B cell (primary cell): ENCODE measurements at places on chromosomes 13 and 19. TPM values are rescaled to one million over a fixed set of nuclear protein-coding genes. Genes with fewer than 3 reads are reported as not detected.

DNA sequence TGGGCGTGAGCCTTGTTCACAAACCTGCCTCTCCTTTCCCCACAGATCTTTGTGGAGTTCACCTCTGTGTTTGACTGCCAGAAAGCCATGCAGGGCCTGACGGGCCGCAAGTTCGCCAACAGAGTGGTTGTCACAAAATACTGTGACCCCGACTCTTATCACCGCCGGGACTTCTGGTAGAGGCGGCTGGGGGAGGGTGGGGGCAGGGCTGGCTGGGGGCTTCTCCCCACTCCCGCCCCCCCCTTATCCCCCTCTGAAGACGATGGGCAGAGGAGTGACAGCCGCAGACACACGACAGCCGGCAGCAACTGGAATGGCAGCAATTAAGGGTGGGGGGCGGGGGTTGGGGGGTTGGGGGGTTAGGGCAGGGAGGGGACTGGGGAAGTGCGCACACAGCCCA lies 1.1 kb upstream of the EPN1 start:
- no peak overlapping the region for H3K4me3 ChIP-seq
- no peaks in the 10 kb centered on the region for H3K27me3 ChIP-seq
- no peaks in the 10 kb centered on the region for H3K36me3 ChIP-seq
- H3K4me1 ChIP-seq, result peaks cover 32% of the 10 kb centered on the region
- peak overlapping the region; percentile 76 for H3K27ac ChIP-seq
- no peak for DNase-seq

GRCh38 chr19:52679598-52679997 lies 41.4 kb upstream of the ZNF83 start:
- H3K27ac ChIP-seq, result no peak overlapping the region
- H3K4me1 ChIP-seq, result no peaks in the 10 kb centered on the region
- no peaks in the 10 kb centered on the region for H3K27me3 ChIP-seq
- H3K4me3 ChIP-seq, result no peak overlapping the region

DNA sequence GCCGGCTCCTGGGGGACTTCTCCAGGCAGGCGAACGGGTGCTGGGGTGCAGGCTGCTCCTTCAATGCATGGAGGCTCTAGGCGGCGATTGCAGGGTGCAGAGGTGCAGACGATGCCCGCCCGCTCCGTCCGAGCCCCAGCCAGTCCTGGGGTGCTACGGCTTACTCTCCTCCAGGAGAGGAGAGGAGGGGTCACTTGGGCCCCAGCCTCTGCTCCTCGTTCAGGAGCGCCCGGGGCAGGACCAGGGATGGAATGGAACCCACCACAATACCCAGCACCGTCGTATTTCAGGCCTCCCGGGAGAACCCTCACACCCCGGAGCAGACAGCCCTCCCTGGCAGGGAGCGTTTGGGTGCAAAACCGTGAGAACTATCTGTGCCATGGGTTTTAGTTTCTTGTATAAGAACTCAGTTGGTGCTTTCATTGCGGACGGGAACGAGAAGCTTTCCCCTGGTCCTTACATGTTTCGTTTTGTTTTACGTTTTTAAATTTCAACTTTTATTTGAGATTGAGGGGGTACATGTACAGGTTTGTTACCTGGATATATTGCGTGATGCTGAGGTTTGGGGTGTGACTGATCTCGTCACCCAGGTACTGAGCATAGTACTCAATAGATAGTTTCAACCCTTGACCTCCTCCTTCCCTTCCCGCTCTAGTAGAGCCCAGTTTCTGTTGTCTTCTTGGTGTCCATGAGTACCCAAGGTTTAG lies 46.8 kb downstream of the ARHGEF18 start:
- H3K4me1 ChIP-seq, result peaks cover 44% of the 10 kb centered on the region
- peaks cover 3% of the 10 kb centered on the region for H3K36me3 ChIP-seq
- DNase-seq, result no peak
- peak overlapping the region; percentile 64 for H3K4me3 ChIP-seq
- H3K27me3 ChIP-seq, result no peaks in the 10 kb centered on the region
- peak overlapping the region; percentile 13 for H3K27ac ChIP-seq

GRCh38 chr19:18220632-18221275 lies 5.5 kb downstream of the PDE4C start:
- H3K4me1 ChIP-seq, result peaks cover 19% of the 10 kb centered on the region

DNA sequence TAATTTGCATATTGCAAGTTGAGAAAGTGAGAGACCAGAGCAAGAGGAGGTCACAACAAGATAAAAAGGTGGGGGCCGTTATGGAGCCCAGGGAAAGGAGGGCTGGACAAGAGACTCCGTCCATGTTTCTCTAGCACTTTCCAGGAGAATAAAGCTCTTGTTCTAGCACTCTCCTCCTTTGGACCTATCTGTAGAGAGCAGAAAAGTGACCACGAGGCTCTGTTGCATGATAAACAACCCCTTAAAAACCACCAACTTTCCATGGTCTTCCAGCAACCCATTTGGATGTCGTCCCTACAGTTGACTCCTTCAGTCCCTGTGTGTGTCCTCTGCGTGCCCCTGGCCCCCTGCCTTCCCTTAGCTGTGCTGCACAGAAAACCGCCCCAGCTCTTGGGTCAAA lies 4.1 kb upstream of the ARL11 start:
- H3K36me3 ChIP-seq, result no peaks in the 10 kb centered on the region
- H3K27ac ChIP-seq, result no peak overlapping the region
- DNase-seq, result no peak

DNA sequence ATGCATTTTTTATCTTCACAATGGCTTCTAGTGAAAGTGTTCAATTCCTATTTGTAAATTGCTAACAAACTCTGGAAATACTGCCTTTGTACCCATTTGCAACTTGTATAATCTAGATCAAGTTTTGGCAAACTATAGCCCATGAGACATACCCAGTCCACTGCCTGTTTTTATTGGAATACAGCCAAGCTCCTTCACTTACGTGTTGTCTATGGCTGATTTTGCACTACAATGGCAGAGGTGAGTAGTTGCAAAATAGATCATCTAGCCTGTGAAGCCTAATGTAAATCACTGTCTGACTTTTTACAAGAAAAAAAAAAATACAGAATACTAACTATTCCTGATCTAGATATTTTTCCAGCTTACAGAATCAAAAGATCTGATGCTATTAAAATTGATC lies 37.1 kb downstream of the DZIP1 start:
- no peaks in the 10 kb centered on the region for H3K4me1 ChIP-seq
- DNase-seq, result no peak
- H3K36me3 ChIP-seq, result no peaks in the 10 kb centered on the region
- H3K27me3 ChIP-seq, result no peaks in the 10 kb centered on the region
- H3K27ac ChIP-seq, result no peak overlapping the region

DNA sequence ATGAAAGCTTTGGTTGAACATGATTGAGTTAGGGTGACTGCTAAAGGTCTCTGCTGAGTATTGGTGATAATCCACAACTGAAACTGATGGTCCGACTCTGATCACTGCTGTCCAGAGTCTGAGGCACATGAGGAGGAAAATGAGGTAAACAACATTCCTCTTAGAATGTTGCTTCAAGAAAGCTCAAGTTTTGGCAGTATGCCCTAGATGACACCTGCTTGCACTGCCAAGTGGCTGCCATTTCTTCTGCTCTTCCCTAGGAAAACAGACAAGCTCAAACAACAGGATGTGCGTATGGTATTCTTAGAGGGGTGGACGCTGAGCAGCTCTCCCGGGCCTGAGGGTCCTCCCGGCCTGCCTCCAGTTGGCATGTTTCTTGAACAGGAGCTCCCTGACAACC lies 15.2 kb upstream of the MTIF3 start:
- DNase-seq, result no peak
- H3K4me3 ChIP-seq, result no peak overlapping the region
- H3K4me1 ChIP-seq, result peaks cover 6% of the 10 kb centered on the region
- H3K27me3 ChIP-seq, result no peaks in the 10 kb centered on the region

DNA sequence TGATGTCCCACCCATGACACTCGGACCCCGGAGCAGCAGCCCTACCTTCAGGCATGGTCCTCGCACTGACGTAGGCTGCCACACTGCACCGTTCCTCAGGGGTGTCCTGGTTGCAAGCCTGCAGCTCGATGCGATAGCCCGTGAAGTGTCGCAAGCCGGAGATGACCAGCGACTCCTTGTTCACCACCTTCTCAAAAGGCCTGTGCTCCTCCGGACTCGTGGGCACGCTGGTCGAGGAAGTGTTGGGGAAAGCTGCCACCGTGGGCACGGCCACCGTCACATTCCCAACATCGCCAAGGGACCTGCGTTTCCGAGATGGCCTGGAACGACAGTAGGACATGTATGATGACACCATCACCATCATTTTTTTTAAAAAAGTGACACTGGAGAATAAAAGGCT lies 73.3 kb downstream of the ZNF557 start:
- no peaks in the 10 kb centered on the region for H3K27me3 ChIP-seq
- H3K27ac ChIP-seq, result no peak overlapping the region
- no peaks in the 10 kb centered on the region for H3K4me1 ChIP-seq
- peaks cover 2% of the 10 kb centered on the region for H3K36me3 ChIP-seq
- no peak for DNase-seq

GRCh38 chr13:41693434-41693833 lies 236.1 kb downstream of the RGCC start:
- H3K4me1 ChIP-seq, result peaks cover 5% of the 10 kb centered on the region
- no peaks in the 10 kb centered on the region for H3K36me3 ChIP-seq
- H3K27ac ChIP-seq, result no peak overlapping the region
- no peak overlapping the region for H3K4me3 ChIP-seq
- no peaks in the 10 kb centered on the region for H3K27me3 ChIP-seq

GRCh38 chr13:99766641-99767045 lies 204.9 kb downstream of the ZIC5 start:
- no peaks in the 10 kb centered on the region for H3K36me3 ChIP-seq
- no peaks in the 10 kb centered on the region for H3K27me3 ChIP-seq
- no peak for DNase-seq

GRCh38 chr19:3370728-3371591 lies 4.6 kb downstream of the NFIC start:
- no peaks in the 10 kb centered on the region for H3K36me3 ChIP-seq
- H3K4me1 ChIP-seq, result peaks cover 30% of the 10 kb centered on the region
- peaks cover 10% of the 10 kb centered on the region for H3K27me3 ChIP-seq
- no peak overlapping the region for H3K27ac ChIP-seq

DNA sequence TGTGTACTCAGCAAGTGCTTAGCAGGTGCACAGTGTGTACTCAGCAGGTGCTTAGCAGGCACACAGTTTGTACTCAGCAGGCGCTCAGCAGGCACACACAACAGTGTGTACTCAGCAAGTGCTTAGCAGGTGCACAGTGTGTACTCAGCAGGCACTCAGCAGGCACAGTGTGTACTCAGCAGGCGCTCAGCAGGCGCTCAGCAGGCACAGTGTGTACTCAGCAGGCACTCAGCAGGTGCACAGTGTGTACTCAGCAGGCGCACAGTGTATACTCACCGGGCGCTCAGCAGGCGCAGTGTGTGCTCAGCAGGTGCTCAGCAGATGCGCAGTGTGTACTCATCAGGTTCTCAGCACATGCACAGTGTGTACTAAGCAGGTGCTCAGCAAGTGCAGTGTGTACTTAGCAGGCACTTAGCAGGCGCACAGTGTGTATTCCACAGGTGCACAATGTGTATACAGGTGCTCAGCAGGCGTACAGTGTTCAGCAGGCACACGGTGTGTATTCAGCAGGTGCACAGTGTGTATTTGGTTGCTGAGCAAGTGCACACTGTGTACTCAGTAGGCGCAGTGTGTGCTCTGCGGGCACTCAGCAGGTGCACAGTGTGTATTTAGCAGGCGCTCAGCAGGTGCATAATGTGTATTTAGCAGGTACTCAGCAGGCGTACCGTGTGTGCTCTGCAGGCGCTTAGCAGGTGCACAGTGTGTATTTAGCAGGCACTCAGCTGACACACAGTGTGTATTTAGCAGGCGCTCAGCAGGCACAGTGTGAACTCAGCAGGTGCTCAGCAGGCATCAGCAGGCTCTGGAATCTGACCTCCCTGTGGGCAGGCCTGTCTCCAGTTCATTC lies 15.1 kb downstream of the CRTC1 start:
- H3K27me3 ChIP-seq, result no peaks in the 10 kb centered on the region
- no peak overlapping the region for H3K4me3 ChIP-seq
- no peak for DNase-seq
- no peaks in the 10 kb centered on the region for H3K36me3 ChIP-seq

GRCh38 chr19:10839114-10840050 lies 3.4 kb upstream of the TMED1 start:
- no peak overlapping the region for H3K27ac ChIP-seq
- H3K36me3 ChIP-seq, result no peaks in the 10 kb centered on the region
- peaks cover 7% of the 10 kb centered on the region for H3K4me1 ChIP-seq
- H3K27me3 ChIP-seq, result no peaks in the 10 kb centered on the region

DNA sequence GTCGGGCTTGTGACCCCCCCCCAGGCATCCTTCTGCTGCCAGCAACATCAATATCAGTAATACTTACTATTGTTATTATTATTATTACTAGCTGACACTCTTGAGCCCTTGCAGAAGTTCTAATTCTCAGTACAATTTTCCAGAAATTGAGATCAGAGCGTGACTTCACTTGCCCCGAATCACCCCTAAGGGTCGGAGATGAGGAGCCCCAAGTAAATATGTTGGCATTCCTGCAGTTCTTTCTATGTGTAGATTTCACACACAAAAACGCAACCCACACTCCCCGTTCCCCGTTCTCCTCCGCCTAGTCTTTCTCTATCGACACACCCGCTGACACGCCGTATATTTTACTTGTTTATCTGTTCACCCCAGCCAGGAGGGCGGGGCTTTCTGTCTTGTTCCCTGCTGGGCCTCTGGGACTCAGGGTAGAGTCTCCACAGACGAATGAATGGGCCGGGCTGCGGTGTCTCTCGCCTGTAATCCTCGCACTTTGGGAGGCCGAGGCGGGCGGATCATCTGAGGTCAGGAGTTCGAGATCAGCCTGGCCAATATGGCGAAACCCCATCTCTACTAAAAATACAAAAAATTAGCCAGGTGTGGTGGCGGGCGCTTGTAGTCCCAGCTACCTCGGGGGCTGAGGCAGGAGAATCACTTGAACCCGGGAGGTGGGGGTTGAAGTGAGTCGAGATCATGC lies 14.7 kb downstream of the TLE5 start:
- peak; percentile 67 for DNase-seq
- H3K36me3 ChIP-seq, result no peaks in the 10 kb centered on the region
- peaks cover 18% of the 10 kb centered on the region for H3K4me1 ChIP-seq
- H3K4me3 ChIP-seq, result peak overlapping the region; percentile 39
- H3K27me3 ChIP-seq, result no peaks in the 10 kb centered on the region

DNA sequence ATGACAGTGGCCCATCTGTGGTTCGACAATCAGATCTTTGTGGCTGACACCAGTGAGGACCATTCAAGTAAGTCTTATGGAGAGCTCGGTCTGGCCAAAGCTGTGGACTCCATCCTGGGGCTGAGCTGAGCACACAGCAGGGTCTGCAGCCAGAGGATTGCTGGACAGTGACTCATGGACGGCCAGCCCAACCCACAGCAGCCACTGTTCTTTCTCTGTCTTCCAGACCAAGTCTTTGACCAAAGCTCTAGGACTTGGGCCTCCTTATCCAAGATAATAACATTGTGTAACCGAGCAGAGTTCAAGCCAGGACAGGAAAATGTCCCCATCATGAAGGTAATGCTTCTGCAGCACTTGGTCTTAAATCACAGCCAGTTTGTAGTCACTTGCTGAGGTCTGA lies 12.4 kb downstream of the ATP12A start:
- no peaks in the 10 kb centered on the region for H3K36me3 ChIP-seq
- H3K27me3 ChIP-seq, result peaks cover 4% of the 10 kb centered on the region
- H3K27ac ChIP-seq, result no peak overlapping the region
- no peaks in the 10 kb centered on the region for H3K4me1 ChIP-seq

CDC34 gene
- 28.4 and 31.1 TPM in 2 replicates for total RNA-seq

FOXA3 gene
- total RNA-seq, result not detected in 2 replicates

RASAL3 gene
- 88.5 and 95.3 TPM in 2 replicates for total RNA-seq

CBLC gene
- not detected in 2 replicates for total RNA-seq

KLK10 gene
- not detected in 2 replicates for total RNA-seq

RFXAP gene
- 9.6 and 13.5 TPM in 2 replicates for total RNA-seq
